ENCODE measurements at places on chromosomes 11 and 22.

DNA sequence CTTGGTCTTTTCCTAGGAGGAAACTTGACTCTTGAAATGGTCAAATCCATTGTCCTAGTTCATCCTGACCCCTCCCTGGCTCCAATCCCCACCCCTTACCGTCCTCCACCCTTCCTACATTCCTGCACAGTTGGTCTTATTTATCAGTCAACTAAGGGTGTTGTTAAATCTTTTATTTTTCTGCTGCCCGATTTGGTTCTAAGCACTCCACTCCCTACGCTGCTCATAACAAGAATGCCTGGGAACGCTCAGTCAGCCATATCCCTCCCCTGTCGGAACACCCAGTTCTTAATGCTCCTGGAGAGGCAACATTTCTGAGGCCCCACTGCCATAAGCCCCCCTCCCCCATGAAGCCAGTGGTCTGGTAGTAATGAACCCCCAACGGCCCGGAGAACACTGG lies 9.7 kb downstream of the EHF start:
- no peak for DNase-seq

DNA sequence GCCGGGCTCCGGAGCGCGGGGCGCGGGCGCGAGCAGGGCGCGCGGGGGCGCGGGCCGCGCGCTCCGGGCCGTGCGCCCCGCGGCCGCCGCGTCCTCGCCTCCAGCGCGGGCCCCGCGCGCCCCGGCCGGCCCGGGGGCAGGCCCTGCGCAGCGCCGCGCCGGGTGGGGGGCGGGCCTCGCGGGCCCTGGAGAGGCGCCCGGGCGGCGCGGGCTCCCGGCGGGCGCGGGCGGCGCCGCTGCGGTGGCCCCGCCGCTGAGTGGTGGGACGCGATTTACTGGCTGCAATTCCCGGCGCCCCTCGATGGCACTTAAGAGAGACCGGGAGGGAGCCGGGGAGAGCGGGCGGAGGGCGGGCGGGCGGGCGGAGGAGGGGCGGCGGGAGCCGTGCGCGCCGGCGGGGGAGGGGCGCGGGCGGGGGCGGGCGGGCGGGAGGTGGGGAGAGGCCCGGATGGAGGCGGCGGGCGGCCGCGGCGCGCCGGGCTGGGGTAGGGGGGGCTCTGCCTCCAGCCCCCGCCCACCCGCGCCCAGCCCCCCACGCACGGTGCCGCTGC lies 73.2 kb upstream of the TCF20 start:
- no peak for DNase-seq

DNA sequence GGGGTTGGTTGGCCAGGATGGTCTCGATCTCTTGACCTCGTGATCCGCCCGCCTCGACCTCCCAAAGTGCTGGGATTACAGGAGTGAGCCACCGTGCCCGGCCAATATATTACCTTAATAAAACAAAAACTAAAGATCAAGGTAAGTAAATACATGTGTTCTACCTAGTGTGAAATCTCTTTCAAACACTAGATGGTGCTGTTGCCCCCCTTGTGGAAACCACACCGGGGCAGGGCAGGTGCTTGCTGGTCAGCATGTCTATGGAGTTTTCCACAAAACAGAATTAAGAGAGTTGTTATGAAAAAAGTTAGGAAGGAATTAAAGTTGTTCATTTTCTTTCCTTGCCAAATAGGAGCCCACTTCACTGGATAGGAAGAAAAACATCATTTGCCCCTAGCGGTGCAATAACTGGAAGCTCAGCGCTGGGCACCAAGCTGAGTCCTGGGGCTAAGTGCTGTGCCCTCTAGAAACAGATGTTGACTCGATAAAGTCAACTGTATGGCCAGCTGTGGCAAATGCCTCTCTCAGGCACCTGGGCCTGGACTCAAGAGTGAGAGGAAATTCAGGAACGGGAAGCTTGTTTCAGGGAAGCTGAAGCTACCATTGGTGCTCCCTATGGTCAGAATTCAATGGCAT lies 6.3 kb upstream of the KCNJ5 start:
- peak; percentile 37 for DNase-seq

DNA sequence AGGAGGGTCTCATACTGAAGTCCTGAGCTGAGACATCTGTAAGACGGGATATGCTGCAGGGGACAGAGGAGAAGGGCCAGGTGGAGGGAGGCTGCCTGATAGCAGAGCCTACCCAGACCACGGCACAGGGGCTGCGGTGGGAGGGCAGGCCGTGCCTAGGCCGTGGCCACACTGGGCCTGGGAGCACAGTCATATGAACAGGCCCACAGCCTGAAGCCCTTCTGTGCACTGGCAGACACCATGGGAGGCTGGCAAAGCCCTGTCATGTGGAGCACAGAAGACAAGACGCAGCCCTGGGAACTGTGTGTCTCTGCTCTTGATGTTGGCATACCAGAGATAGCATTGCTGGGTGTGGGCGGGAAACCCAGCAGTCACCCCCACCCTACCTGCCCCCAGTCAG lies 3.3 kb downstream of the SPATA19 start:
- no peak for DNase-seq

DNA sequence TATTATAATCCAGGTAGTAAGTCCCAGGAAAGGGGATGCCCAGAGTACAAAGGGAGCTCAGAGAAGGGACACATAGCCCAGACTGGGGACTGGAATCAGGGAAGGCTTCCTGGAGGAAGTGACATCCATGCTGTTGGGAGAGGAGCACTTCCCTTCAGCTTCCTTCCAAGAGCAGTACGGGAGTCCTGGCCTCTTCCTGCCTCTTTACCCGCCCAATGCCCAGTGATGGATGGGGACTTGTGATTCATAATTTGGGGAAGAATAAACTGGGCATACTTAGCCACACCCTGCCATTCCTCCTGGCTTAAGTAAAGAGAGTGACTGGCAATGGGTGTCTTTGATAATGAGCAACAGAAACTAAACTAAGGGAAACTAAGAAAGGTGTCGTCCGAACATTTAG lies 11.5 kb downstream of the C11orf91 start:
- DNase-seq = no peak

DNA sequence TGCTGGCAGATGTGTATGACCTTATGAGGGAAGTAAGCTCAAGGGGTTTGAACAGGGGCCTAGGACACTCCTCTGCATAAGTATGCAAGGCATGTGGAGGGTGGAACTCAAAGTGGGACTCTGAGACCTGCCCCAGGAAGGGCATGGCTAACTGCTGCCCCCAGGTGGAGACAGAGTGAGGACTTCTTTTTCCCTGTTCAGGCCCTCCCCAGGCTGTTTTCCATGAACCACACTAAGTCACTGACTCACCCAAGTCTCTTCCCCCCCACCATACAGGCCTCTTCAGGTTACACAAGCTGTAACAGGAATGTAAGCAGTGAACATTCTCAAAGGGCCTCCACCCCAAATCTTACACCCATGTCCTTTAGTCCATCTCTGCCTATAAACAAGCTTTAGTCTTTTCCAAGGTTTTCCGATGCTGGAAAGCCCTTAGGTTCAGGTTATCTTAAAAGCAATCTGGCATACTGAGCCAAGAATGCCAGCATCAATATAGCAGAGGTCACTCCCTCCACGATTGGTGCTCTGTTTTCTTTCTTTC lies 13.1 kb downstream of the EEF1G start:
- peak; percentile 80 for DNase-seq

- no peak for DNase-seq
Observed at GRCh38 chr11:115964091-115964490, 459.9 kb upstream of the CADM1 start.

GRCh38 chr11:17718015-17718414 lies 1.4 kb upstream of the MYOD1 start:
- DNase-seq = no peak

GRCh38 chr11:42077794-42078193 lies 618.3 kb upstream of the LRRC4C start:
- no peak for DNase-seq

GRCh38 chr11:80502511-80502910 lies 1061.7 kb upstream of the TENM4 start:
- DNase-seq = no peak
